ENCODE measurements at places on chromosomes 1 and 21.

GRCh38 chr1:103461161-103462105 is 64.1 kb upstream of the RNPC3 start:
- DNase-seq = no peak

GRCh38 chr1:226888021-226888420 is 17.6 kb downstream of the PSEN2 start:
- DNase-seq = no peak

- no peak for DNase-seq
Observed at GRCh38 chr1:13556224-13556764, 27.3 kb upstream of the PDPN start.

- DNase-seq = no peak
Observed at GRCh38 chr1:72278461-72278860, 3.9 kb downstream of the NEGR1 start.

GRCh38 chr1:2971101-2971501 is 50.2 kb upstream of the ACTRT2 start:
- DNase-seq = no peak

Data from HS-5 (cell line).